Progenitor cell of endocrine pancreas (in vitro differentiated cells): ENCODE measurements at places on chromosomes 16 and 17. TPM values are rescaled to one million over a fixed set of nuclear protein-coding genes. Genes with fewer than 3 reads are reported as not detected.

WNK4 gene
- total RNA-seq, result 5.8 and 6.3 TPM in 2 replicates

DNA sequence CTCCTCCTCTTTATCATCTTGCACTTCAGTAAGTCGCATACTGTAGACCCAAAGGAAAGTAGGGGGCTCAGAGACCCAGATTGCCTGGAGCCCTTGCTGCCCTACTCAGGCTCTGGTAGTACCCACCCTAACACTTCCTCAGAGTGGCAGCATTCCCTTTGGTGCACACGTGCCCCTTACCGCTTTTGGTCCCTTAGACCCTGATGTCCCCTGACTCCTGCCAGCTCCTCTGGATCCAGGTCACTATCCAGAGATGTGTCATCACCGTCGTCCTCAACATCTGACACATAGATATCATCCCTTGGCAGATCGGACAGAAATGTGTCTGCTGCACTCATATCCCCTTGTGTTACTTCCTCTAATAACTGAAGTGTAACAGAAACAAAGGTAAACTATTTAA, 5.4 kb upstream of the PSMC5 start:
- no peak for DNase-seq

GRCh38 chr16:23156110-23156509, 6.9 kb upstream of the USP31 start:
- DNase-seq, result no peak

FAM20A gene
- 13.7 and 15.6 TPM in 2 replicates for total RNA-seq

CHST4 gene
- total RNA-seq, result 0.16 TPM in 1 of 2 replicates, not detected in the other

- DNase-seq, result no peak
These were observed 123.0 kb upstream of the GNAO1 start for GRCh38 chr16:56068314-56068713.

KLHL10 gene
- not detected in 2 replicates for total RNA-seq

- no peak for DNase-seq
These were observed 421.5 kb downstream of the SOX9 start for GRCh38 chr17:72542317-72542716.

DNA sequence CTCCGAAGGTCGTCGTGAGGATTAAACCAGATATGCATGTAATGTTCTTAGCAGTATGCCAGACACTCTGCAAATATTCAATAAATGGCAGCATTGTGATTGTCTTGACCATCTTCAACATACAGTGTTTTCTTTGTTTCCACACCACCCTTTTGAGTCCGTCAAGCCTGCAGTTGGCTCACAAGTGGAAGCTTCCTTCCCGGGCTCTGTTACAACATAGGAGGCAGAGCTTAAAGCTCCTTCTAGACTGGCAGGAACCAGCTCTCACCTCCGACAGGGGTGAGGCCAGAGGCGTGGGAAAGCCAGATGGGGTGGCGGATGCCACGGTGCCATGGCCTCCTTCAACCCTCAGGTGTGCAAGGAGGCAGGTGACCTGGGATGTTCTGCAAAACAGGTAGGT, 138.3 kb downstream of the FOXL1 start:
- DNase-seq, result no peak

GRCh38 chr17:57456622-57457021, 200.3 kb downstream of the MSI2 start:
- DNase-seq, result no peak

- DNase-seq, result no peak
These were observed 61.0 kb upstream of the DNAJA2 start for GRCh38 chr16:47034455-47034854.

KRT15 gene
- 2.9 TPM in 2 replicates for total RNA-seq
